ENCODE measurements at places on chromosomes 3 and 15.

DNA sequence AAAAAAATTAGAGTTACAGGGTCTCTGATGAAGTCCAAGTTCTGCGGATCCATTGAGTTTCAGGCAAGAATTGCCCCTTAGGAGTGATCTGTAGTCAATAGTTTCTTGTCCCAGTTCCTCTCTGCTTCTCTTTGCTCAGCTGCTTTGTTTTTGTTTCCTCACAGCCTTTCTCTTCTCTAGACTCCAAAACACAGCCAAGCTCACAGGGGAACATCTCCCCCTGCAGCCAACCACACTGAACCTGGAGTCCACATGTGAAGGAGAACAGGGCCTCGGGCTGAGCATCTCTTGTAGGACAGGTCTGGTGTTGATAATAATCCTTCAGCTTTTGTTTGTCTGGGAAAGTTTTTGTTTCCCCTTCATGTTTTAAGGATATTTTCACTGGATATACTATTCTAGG, 202.6 kb upstream of the ATP10A start:
- DNase-seq = no peak

DNA sequence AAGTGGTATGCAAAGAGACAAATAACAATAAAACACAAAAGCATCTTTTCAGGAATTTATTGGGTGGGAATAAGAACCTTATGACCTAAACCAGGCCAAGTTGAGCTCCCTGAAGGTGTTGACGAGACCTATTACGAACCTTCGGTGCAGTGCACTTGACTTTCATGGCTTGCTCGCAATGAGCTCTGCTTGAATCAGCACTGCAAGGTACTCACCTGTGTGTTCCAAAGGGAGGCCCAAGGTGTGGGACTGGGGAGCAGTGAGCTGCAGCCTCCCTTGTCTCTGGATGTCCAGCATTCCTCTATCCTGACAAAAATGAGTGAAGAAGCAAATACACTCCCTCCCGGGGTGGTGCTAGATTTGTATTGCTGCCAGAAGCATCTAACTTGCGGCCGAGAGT, at the start of gene MDFIC2:
MDFIC2 (minus strand) TSS at position 303 of the 400 bp plus-strand sequence. CDS start 665 bp downstream, outside the sequence.
- DNase-seq = no peak

- no peak for DNase-seq
Measured at GRCh38 chr3:65655061-65655460, 383.7 kb downstream of the MAGI1 start.

DNA sequence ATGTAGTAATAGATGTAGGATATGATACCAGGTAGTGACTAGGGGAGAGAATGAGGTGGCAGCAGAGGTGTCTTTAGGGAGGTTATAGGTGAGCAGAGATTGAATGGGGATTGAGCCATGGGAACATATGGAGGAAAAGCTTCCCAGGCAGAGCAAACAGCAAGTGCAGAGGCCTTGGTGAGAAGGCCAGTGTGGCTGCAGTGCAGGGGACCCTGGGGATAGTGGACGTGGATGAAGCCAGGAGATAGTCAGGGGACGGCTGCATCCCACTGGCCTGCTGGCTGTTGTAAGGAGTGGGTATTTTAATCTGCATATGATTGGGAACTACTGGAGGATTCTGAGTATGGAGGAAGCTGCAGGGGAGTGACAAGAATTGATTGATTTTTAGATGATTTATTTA, 62.7 kb upstream of the TRAK1 start:
- DNase-seq = no peak

DNA sequence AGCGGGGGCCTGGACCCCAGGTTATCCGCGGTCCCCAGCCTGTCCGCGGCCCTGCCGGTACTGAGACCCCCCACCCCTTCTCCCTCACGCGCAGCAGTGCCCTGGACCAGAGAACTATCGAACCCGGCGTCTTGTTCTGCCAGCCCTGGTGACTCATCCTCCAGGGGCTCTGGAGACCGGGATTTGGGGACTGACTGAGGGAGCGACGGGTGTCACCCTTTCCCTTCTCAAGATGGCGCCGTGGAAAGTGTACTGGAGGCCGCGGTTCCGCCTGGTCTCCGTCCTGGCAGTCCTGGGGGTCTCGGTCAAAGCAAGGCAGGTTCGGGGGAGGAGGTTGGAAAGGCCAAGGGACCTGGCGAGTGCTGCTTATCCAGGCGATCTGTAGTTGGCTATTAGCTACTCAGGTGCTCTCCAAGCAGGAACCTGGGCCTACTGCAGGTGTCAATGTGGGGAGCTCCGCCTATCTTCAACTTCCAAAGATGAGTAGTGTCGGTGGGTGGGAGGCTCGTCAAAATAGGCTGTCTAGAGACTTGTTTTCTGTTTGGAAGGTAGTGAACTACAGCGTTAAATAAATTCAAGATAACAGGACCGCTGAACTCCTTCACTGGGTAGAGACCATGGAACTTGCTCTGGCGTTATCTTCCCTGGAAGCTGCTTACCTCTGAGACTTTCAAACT, 790 bp downstream of the RAB5A start:
- peak; percentile 70 for DNase-seq

DNA sequence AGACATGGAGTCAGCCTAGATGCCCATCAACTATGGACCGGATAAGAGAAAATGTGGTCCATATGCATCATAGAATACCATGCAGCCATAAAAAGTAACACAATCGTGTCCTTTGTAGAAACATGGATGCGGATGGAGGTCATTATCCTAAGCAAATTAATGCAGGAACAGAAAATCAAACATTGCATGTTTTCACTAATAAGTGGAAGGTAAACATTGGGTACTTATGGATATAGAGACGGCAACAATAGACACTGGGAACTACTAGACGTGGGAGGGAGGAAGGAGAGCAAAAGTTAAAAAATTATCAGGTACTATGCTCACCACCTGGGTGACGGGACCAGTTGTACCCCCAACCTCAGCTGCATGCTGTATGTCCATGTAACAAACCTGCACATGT, 2.5 kb downstream of the PLD1 start:
- no peak for DNase-seq

GRCh38 chr3:64685331-64685799, 2.4 kb downstream of the ADAMTS9 start:
- no peak for DNase-seq

DNA sequence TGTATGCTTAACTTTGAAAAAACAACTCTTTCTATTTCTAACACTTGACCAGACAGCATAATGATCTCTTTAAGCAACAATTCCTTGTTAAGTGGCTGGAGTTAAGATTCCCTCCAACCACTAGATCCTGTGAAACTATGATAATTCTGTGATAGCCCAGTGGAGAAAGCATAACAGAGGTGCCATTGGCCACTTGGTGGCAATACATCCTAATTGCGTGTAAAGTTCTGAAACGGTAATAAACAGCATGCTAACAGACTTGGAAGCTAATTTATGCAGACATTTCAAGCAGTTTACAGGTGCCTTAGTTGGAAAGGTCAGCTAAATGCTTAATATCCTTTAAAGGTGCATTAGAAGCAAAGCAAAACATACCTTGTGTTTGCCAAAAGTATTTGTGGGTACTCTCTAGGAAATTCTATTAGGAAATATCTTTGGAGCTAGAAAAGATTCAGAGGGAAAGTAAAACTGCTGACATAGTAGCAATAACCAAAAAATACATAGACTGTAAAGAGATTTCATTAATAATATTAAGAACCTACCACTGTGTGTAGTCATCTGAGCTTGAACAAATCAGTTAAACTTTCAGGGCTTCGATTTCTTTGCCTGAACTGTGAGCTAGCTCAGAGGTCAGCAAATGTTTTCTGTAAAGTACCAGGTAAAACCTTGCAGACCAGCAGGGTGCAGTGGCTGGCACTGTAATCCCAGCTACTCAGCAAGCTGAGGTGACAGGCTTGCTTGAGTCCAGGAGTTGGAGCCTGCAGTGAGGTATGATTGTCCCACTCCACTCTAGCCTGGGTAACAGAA, 19.0 kb upstream of the CSTA start:
- DNase-seq = peak; percentile 20

DNA sequence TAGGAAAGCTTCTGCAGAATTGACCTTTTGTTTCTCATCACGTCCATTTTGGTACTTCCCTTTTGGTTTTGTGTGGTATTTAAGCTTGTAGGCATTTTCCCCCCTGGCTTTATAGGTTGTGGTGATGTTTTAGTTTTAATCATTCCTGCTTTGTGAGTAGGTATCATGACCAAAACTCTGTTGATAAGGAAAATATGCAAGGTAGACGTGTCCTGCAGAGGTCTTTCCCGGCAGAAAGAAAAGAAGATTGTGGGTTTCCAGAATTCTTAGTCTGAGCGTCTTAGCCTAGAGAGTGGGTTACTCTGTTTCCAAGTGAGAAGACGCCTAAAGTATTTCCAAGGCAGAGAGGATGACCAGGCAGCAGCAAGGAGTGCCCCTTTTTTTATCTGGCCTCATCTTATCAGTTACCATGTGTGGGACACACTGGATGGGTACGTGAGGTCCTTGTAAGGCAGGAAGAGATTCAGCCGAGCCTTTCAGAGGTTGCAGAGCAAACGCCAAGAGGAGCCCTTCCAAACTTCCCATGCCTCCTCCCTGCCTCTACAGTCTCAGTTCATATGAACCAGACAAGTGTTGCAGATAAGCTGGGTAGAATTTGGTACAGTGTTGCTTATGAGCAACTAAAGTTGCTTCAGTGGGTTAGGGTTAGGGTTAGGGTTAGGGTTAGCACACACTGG, 58.8 kb downstream of the ARNT2 start:
- DNase-seq = no peak

DNA sequence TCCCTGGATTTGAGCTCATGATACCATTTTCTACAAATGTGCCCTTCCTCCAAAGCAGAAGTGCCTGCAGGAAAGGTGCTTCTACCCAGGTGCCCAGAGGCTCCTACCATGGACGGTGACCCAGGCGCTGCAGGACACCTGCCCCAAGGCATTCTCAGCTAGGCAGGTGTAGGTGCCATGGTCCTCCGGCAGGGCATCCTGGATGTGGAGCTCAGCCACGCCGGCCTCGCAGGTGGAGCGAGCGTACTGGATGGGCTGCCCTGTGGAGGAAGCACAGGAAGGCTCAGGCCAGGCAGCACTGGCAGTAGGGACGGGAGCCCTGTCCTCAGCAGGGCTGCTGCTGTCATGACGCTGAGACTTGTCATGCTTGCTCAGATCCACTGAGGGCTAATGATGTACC, 137.2 kb upstream of the HACD2 start:
- no peak for DNase-seq

DNA sequence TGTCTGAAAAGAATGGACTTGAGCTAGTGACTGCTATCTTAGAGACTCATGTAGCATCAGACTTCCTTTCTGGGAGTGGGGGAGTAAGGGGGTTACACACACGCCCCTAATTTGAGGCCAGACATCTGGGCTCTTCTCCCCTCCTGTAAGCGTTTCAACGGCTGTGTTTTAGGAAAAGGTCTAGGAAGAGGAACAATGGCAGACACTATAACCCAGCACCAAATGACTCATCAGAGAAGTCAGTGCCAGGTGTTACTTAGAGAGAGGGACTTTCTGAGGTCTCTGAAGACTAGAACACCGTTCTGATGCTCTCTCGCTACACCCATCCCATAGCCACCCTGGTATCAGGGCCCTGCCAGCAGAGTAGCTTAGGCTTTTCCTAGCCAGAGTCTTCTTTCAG, 65.5 kb downstream of the SSUH2 start:
- no peak for DNase-seq

- peak; percentile 56 for DNase-seq
Measured at GRCh38 chr3:112582244-112582874, 20.5 kb downstream of the SLC35A5 start.

DNA sequence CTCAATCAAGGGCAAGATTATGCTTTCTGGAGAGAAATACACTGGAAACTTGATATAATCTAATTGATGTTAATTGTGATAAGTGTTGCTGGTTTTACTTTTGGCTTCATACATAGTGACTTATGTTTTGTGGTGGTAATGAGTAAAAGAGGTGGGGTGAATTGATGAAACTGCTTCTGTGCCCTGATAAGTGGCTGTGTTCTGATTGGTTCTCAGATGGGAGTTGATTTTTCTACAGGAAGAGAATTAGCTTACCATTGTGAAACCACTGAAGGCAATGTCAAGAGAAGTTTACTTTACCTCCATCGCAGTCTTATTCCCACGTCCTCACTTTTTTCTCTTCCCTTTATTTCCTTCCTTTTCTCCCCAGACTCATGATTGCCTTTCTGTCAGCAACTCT, 23.8 kb downstream of the TMEM45A start:
- DNase-seq = no peak

- no peak for DNase-seq
Measured at GRCh38 chr3:166195808-166196207, 358.6 kb upstream of the BCHE start.

Measured in activated CD4-positive, alpha-beta memory T cell treated with anti-CD3 and anti-CD28 coated beads for 36 hours (primary cell).